Left forelimb (tissue), 1 donor: ENCODE measurements at places on chromosomes 7 and 10.

- no peak for DNase-seq
Measured at GRCh38 chr10:123996302-123996701, 97.1 kb downstream of the CHST15 start.

GRCh38 chr7:98225913-98226614, 14.8 kb downstream of the BHLHA15 start:
- no peak for DNase-seq

DNA sequence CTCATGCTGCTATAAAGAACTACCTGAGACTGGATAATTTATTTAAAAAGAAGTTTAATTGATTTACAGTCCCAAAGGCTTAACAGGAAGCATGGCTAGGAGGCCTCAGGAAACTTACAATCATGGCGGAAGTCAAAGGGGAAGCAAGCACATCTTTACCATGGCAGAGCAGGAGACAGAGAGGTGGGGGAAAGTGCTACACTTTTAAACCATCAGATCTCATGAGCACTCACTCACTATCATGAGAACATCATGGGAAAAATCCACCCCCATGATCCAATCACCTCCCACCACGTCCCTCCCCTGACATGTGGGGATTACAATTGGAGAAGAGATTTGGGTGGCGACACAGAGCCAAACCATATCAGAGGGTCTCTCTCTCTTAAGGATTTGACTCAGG, 108.6 kb upstream of the PODXL start:
- no peak for DNase-seq

GRCh38 chr7:5677538-5678294, 103.7 kb downstream of the RNF216 start:
- peak; percentile 80 for DNase-seq

- no peak for DNase-seq
Measured at GRCh38 chr10:56351909-56352630, 9.0 kb downstream of the ZWINT start.

GRCh38 chr10:79266543-79267312, 80.5 kb upstream of the PPIF start:
- DNase-seq = no peak

GRCh38 chr10:14660831-14661230, 113.9 kb downstream of the FAM107B start:
- DNase-seq = no peak

DNA sequence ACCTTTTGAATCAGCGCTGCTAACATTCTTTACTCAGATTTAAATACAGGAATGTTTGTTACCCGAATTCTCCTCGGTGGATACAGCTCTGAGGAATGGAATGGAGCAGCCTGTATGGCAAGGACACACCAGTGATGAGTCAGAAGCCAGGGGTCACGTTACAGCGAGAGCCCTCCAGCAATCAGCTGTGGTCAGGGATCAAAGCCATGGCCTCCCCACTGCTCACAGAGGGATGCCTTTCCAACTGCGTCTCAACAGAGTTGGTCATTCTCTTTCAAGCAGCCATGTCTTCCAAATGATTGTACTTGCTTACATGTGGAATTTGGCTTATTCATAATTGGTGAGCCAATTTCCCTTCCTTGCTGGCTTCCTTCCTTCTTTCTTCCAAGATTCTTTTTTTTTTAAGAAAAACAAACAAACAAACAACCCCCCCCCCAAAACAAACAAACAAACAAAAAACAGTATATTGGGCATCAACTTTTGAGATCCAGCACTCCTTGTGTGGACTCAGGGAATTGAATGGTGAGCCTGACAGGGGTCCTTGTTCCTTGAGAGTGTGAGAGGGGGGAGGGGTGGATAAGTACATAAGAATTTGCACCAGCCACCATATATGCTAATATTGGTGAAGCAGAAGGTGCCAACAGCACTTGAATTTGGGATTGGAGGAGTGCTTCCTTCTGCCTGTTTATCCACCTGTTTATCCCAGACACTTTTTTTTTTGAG, 100.2 kb downstream of the ATXN7L1 start:
- no peak for DNase-seq

DNA sequence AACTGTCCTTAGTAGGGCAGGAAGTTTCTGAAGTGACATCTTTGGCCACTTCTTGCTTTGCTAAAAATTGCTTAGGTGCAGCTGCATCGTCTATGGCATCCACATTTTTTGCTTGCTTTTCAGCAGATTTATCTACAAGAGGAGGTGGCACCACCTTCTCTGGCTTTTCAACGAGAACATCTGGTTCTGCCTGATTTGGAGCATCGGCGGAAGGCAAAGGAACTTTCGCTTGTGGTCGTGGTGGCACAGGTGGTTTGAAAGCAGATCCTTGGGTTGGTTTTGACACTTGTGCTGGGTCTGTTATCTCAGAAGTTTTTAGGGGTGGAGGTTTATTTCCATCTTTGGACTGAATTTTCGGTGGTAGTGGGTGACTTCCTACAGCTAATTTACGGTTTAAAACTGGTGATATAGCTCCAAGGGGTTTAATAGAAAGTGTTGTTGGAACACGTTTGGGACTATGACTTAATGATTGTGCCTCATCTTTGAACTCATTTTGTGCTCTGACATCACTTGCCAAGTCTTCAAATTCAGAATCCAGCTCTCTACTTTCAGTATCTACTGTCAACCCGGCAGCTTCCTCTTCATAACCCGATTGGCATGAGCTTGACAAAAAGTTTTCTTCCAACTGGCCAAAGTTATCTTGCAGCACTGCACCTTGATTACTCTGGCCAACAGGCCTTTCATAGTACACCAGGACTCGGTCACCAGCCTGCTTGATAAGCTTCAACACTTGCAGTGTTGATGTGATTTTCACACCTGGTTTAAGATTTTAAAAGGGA, 44.0 kb downstream of the SLC18A2 start:
- no peak for DNase-seq

DNA sequence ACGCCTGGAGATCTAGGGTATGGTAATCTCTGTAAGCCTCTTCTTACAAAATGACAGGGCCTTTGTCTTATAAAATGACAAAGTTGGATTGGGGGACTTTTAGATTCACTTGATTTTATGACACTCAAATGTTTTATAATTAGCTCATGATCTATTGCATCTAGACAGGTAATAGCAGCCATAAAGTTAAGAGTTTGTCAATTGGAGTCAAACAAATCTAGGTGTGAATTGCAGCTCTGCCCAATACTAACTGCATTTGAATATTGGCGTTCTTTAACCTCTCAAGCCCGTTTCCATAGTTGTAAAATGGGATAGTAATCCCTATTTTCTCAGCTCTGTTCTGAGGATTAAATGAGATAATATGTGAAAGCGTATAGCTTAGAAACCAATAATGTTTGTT, 14.1 kb upstream of the MRC1 start:
- no peak for DNase-seq

DNA sequence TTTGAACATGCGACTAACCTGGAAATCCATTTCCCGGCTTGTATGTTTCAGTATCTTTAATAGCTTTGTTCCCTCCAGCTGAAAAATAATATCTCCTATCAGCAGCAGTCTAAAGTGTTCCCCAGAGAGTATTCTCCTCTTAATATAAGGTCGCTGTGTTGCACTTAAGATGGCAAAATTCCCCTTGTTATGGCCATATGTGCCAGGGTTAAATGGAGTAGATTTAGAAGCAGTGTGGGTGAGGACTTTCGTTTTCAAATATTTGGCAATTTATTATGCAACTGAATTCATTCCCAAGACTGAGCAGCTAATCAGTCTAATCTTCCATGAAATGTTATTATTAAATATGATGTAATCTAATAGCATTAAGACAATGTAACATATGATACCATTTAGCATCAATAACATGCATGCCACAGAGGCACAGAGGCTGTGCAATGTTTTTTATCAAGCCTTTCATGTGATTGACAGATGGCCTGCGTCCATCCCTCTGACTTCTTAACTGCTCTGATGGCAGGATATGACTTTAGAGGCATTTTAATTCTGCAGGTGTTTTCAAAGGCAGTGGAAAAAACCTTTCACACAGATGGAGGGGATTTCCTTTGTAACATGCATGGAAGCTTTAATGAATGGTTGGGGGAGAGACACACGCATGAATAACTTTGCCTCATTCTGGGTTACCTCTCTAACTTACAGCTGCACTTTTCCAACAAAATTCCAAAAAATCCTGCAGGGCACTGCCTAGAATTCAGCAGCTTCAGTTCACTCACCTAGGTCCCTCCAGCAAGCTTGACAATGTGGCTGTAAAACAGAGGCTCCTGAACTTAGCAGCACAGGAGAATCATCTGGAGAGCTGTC, 55.1 kb upstream of the ZPBP start:
- no peak for DNase-seq

DNA sequence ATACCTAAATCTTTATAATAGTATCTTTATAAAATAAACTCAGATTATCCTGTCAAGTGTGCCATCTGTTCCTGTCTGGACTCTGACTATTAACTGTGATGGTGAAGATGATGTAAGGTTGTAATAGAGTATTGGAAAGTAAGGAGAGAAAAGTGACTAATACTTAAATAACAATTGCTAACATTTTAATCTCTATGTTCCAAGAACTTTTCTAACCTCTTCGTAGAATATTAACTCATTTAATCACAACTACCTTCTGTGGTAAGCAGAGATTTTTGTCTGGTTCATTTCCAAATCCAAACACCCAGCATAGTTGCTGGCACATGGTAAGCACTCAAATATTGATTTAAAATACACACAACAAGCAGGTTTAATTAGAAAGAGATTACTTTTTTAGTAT, 2.5 kb downstream of the TNPO3 start:
- no peak for DNase-seq

- no peak for DNase-seq
Measured at GRCh38 chr10:93143281-93143680, 69.6 kb downstream of the CYP26A1 start.

GRCh38 chr10:24305551-24306506, 96.9 kb downstream of the KIAA1217 start:
- no peak for DNase-seq

DNA sequence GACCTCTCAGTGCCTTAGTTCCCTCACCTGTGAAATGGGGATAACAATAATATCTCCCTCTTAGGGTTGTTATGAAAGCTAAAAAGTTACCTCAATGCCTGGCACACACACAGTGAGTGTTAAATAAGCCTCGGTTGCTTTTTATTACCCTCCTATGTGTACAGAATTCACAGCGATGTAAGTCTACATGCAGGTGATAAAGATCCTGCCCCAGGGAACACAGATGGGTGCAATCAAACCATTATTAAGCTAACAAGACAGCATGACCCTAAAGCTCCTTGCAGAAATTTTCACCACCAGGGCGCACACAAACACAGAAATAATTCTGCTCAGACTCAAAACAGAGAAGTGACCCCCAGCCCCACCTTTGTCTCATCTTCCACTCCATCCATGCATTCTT, 261.9 kb downstream of the SNX10 start:
- no peak for DNase-seq

GRCh38 chr10:2885288-2886278, 181.8 kb upstream of the PFKP start:
- DNase-seq = no peak

- no peak for DNase-seq
Measured at GRCh38 chr7:127888411-127888810, 142.8 kb downstream of the LRRC4 start.

GRCh38 chr10:16192337-16192736, 244.5 kb upstream of the PTER start:
- DNase-seq = no peak

DNA sequence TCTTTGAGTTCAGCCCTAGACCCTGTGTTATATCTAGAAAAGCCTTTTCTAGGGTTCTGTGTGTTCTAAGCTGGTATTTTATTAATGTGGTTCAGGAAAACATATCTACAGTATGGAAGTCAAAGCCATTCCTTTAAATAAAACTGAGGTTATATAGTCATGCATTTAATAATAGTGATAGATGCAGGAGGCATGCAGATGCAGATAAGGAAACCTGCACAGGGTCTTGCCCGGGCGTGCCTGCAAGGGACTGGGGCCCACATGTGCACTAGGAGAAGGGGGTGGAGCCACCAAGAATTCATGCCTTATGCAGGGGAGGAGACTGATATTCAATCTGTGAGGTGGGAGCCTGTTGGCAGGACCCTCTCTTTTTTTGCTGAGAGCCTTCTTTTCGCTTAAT, 171.5 kb downstream of the PRPF18 start:
- DNase-seq = no peak

DNA sequence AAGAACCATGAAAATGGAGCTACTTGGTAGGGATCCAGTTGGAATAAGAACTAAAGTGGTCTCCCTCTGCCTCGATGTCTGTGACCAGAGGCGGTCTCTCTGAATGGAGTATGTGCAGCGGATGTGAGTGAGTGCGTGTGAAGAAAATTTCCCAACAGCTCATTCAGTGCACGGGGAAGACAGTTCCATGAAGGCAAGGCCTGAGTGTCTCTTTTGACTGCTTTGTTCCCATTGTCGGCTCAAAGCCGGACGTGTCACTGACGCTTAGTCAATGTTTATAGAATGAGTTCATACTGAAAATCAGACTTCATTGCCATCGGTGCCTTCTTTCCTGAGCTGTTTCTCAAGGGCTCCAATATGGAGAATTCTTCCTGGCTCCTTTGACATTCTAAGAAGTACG, 55.3 kb upstream of the GRB10 start:
- DNase-seq = no peak

GRCh38 chr7:81111358-81111757, 192.5 kb upstream of the SEMA3C start:
- no peak for DNase-seq

- no peak for DNase-seq
Measured at GRCh38 chr10:66927251-66927935, 1.6 kb downstream of the LRRTM3 start.

GRCh38 chr7:117848941-117849340, 24.3 kb downstream of the CTTNBP2 start:
- DNase-seq = no peak

DNA sequence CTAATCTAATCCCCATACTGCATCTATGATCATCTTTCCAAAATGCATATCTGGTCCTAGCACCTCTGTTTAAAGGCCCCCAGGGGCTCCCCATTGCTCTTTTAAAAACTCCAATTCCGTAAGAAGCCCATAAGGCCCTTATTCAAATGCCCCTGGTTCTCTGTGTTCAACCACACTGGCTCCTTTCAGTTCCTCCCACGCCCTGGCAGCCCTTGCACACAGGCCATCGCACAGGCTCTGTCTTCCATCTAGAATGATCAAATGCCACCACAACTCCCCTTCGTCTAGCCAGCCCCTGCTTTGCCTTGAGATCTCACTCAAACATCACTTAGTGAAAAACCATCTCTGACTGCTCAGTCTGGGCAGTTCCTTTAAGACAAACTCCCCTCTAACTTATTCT, 112.9 kb upstream of the LYZL2 start:
- no peak for DNase-seq

DNA sequence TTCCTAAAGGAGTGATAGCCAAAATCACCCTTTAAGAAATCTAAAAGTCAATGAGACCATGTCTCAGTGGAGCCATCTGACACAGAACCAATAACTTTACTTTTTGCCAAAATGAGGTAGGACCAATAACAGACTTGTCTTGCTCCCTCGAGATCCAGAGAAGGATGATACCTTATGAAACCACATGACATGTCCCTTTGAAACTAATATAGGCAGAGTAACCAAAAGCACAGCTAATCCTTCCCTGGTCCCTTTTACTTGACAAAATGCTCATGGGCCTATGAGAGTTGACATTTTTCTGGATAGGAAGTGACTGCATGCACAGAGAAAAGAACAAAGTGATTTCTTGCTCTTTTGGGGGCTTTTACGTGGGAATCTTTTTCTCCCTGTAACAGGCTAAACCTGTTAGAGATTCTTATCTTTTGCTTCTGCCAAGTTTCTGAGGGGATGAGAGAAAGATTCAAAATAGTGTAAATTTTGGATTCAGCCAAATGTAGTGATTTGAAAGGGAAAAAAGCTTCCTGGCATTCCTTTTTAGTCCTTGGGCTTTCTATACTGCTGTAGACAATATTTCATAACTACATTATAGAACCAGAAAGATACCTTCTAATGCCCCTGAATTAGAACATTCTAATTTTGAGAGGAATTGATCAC, 87.6 kb downstream of the ARMH3 start:
- DNase-seq = no peak

GRCh38 chr10:86802473-86803108, 46.2 kb downstream of the BMPR1A start:
- DNase-seq = no peak
